Nasal cavity respiratory epithelium epithelial cell of viscerocranial mucosa (primary cell): ENCODE measurements at places on chromosomes 5 and 9. TPM values are rescaled to one million over a fixed set of nuclear protein-coding genes. Genes with fewer than 3 reads are reported as not detected.

RNF183 gene
- total RNA-seq = 0.50 TPM in 1 of 2 replicates, not detected in the other

KIF24 gene
- total RNA-seq = 0.34 and 0.43 TPM in 2 replicates

FOXD4 gene
- total RNA-seq = under 0.01 and 0.36 TPM in 2 replicates

MAMDC2 gene
- total RNA-seq = 0.68 and 6.8 TPM in 2 replicates
